Heart right ventricle (tissue), 16 donors: ENCODE measurements at places on chromosomes 3 and 15. TPM values are rescaled to one million over a fixed set of nuclear protein-coding genes. Genes with fewer than 3 reads are reported as not detected.

The CDHR4 gene
- polyA plus RNA-seq: 0.80 TPM

The RTP1 gene
- polyA plus RNA-seq: not detected

The SPINK8 gene
- polyA plus RNA-seq: not detected

The ITGA11 gene
- polyA plus RNA-seq: 1.4 TPM

The SAMMSON gene
- not detected for polyA plus RNA-seq

The RARRES1 gene
- 23.3 TPM for polyA plus RNA-seq

The STAC gene
- 0.29 TPM for polyA plus RNA-seq

The GPR27 gene
- 0.26 TPM for polyA plus RNA-seq

The MUC13 gene
- polyA plus RNA-seq: 0.03 TPM

The NXPE3 gene
- polyA plus RNA-seq: 7.6 TPM

The MNS1 gene
- polyA plus RNA-seq: 0.88 TPM

The ZNF501 gene
- polyA plus RNA-seq: 1.5 TPM

The GPR149 gene
- not detected for polyA plus RNA-seq

The CPLX3 gene
- 14.6 TPM for polyA plus RNA-seq

The POLQ gene
- 0.10 TPM for polyA plus RNA-seq

The ANKUB1 gene
- not detected for polyA plus RNA-seq

The NFKBIZ gene
- polyA plus RNA-seq: 10.5 TPM

The STRC gene
- polyA plus RNA-seq: 0.06 TPM

The PLSCR5 gene
- not detected for polyA plus RNA-seq

The C3orf49 gene
- polyA plus RNA-seq: not detected

The STAB1 gene
- polyA plus RNA-seq: 54.1 TPM

The SQOR gene
- 10.3 TPM for polyA plus RNA-seq

The GYG1 gene
- 56.5 TPM for polyA plus RNA-seq

The LRRIQ4 gene
- not detected for polyA plus RNA-seq

The MTMR10 gene
- polyA plus RNA-seq: 9.4 TPM

The GHRL gene
- 0.88 TPM for polyA plus RNA-seq

The NAALADL2 gene
- 0.36 TPM for polyA plus RNA-seq

The SLMAP gene
- 65.8 TPM for polyA plus RNA-seq

The DUOXA2 gene
- polyA plus RNA-seq: not detected

The NR2E3 gene
- polyA plus RNA-seq: 0.04 TPM
